ENCODE measurements at places on chromosomes 2 and 18.

DNA sequence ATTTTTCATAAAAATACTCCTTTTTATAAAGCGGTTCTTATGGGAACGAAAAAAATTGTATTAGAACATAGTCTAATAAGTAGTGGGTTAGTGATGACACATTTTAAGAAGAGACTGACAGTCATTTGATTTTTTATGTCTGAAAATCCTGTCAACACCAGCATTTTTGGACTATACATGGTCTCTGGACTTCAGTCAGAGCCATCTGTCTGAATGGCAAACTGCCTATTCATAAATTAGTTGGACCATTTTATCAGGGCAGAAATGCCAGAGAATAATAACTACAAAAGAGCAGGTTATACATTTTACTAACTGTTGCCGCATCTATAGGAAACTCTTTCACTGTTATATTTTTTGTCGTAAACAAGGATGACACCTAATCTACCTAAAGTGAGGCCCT lies 437.6 kb downstream of the ZNF804A start:
- DNase-seq, result no peak

DNA sequence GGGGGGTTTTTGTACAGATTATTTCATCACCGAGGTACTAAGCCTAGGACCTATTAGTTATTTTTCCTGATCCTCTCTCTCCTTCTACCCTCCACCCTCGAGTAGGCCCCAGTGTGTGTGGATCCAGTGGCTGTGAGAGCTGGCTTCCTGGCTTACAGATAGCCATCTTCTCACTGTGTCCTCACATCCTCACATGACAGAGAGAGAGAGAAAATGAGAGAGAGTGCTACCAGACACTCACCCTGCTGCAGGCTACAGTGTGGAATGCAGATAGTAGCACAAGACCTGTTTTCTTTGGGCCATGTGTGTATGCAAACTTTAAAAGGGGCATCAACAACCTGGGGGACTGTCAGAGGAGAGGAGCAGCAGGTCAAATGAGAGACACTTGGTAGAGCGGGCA lies 9.5 kb downstream of the KCNK3 start:
- DNase-seq, result no peak

DNA sequence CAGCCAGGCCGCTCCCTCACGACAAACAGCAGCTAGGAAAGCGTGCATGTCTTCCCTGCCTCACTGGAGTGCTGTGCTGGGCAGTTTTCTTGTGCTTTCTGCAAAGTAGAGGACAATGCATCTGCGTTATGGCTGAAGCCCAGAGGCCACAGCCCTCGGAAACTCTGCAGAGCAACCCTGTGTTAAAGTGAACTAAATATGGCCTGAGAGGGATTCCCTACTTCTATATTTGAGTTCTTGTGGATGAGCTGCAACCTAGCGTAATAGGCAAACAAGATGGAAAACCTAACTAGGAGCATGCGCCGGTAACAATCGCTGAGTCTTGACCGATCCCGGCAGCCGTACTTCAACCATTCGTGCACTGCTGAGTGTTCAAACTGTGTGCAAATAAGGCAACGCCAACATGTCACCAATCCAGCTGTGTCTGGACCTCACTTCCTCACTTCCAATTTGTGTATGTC lies 471.9 kb upstream of the HS6ST1 start:
- no peak for DNase-seq

- no peak for DNase-seq
Observed at GRCh38 chr2:187686416-187687024, 132.3 kb upstream of the TFPI start.

DNA sequence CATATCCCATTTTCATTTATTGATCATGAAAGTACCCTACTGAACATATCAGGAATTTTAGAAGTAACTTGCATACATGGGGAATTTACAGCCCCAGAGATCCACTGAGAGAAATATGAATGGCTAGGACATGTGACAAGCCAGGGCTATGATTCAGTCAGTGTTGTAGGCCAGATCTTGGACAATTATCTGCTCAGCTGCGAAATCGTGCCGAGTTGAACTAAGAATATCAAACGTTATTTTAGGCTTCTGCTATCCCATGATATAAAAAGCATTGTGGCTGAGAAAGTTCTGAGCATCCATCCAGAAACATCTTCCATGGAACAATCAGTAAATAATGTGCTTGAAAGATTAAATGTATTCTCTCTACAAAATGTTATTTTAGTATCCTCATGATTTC lies 85.7 kb upstream of the UNC80 start:
- DNase-seq, result no peak

GRCh38 chr2:72024451-72025175 lies 123.0 kb downstream of the CYP26B1 start:
- no peak for DNase-seq

- DNase-seq, result no peak
Observed at GRCh38 chr2:59604123-59604522, 949.3 kb downstream of the BCL11A start.
